ENCODE measurements at places on chromosomes 3 and 15. TPM values are rescaled to one million over a fixed set of nuclear protein-coding genes. Genes with fewer than 3 reads are reported as not detected.

Gene UBE3A
- 54.9 TPM for total RNA-seq

Gene SKOR1
- total RNA-seq, result 0.13 TPM

Gene SENP8
- 2.3 TPM for total RNA-seq

Gene HRG
- not detected for total RNA-seq

Gene EPHB1
- total RNA-seq, result 0.65 TPM

Gene BMF
- total RNA-seq, result 30.4 TPM

Gene SLC12A1
- 0.13 TPM for total RNA-seq

Gene EEF1AKMT4
- total RNA-seq, result 8.1 TPM

Gene CSPG5
- 0.08 TPM for total RNA-seq

Gene RBPMS2
- total RNA-seq, result not detected

Gene HTR3E
- total RNA-seq, result not detected

Gene HCLS1
- 1.9 TPM for total RNA-seq

Gene SEC22A
- total RNA-seq, result 47.1 TPM

Gene TLR9
- not detected for total RNA-seq

Gene GUCA1C
- not detected for total RNA-seq

Data from epithelial cell of alveolus of lung (primary cell).